ENCODE measurements at places on chromosomes 2 and 18.

DNA sequence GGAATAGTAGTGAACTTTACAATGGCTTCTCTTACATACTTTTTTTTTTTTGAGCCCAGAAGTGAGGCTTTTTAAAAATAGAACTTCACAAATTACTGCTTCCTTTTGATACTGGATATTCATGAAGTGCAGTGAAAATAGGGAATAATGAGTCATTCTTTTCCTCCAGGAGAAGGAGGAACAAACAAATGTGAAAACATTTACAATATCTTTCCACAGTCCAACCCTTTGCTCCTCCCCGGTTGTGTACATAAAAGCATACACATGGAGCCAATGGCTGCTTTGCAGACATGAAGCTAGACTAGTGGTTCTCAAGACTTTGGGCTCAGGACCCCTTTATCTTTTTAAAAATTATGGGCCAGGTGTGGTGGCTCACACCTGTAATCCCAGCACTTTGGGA is 266.9 kb downstream of the GBX2 start:
- DNase-seq, result no peak

GRCh38 chr2:73651591-73652230 is 9.5 kb upstream of the NAT8 start:
- DNase-seq, result no peak

DNA sequence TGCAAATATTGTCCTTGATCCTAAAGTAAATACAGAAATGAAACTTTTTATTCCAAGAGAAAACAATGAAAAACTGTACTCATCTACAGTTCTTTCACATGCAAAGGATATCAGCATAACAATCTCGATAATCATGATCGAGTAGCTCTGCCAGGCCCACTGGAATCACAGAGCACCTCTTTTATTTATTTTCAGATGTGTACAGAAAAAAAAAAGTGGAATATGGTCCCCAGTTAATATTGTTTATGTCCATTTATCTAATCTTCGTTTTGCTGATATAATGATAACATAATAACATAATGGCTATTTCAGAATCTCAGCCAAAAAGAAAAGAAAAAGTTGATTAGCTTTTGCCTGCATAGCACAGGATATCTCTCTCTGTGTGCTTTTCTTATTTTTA is 6.5 kb downstream of the ZNF385B start:
- no peak for DNase-seq

- no peak for DNase-seq
Observed at GRCh38 chr18:37502036-37502435, 63.6 kb downstream of the CELF4 start.

DNA sequence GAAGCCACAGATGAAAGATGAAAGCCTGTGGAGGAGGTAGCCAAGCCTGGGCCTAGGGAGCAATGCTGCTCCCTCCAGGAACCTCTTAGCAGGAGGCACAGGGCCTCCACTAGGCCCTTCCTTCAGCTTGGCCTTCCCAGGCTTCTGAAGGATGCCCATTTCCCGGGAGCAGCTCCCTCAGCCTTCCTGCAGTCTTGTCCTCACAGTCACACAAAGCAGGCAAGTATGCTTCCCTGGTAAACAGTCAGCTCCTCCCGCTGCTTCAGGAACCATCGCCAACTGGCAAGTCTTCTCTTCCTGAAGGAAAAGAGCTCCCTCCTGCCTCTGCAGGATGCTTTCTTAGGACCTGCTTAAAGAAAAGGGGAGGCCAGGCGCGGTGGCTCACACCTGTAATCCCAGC is 53.2 kb downstream of the SMAD7 start:
- no peak for DNase-seq

- no peak for DNase-seq
Observed at GRCh38 chr2:76295762-76296161, 585.0 kb upstream of the GCFC2 start.

DNA sequence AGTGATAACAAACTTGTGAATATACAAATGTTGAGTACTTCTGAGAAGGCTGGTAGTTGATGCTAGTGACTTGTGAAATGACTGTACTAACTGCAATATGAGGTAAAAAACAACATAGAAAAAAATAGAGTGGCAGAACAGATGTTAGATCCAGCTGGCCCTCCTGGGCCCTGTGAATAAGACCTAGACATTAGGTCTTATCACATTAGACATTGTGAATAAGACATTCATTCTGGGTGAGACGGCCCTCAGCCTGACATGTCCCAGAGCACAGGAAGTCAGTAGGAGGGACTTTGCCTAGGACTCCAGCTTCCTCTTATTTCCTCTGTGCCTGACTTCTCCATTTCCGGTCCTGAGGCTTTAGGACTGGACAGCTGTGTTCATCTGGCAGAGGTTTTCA is 22.9 kb downstream of the DOK1 start:
- no peak for DNase-seq

GRCh38 chr2:161625314-161625919 is 1.2 kb downstream of the SLC4A10 start:
- DNase-seq, result no peak

GRCh38 chr18:34809451-34810072 is 99.5 kb downstream of the DTNA start:
- no peak for DNase-seq

GRCh38 chr2:181844551-181845290 is 46.8 kb upstream of the ITPRID2 start:
- DNase-seq, result no peak

GRCh38 chr2:26880910-26881435 is 33.0 kb downstream of the DPYSL5 start:
- DNase-seq, result no peak

- no peak for DNase-seq
Observed at GRCh38 chr2:41379496-41380221, 668.2 kb upstream of the PKDCC start.

GRCh38 chr2:26150243-26150642 is 22.6 kb upstream of the GAREM2 start:
- no peak for DNase-seq

GRCh38 chr2:105856581-105856980 is 111.9 kb downstream of the NCK2 start:
- no peak for DNase-seq

- no peak for DNase-seq
Observed at GRCh38 chr18:2138552-2138951, 432.8 kb downstream of the METTL4 start.

DNA sequence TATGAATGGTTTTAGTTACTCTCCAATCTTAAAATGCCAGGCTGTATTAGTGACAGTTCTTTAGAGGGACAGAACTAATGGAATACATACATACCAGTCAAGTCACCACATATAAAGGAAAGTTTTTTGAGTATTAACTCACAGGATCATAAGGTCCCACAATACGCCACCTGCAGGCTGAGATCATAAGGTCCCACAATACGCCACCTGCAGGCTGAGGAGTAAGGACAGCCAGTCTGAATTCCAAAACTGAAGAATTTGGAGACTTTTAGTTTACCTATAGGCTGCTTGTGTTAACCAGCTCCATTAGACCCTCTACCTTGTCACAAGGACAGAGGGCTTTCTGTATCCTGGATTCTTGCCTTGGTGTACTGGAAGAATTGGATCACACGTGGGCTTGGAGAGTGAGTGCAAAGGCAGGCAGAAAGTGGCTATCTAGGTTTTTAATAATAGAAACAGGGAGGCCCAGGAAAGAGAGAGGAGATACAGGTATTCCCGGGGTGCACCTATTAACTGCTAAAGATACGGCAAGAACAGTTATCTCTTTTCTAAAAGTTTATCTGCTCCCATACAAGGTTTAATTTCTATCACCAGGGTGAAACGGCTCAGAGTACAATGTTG is 234.9 kb upstream of the CYRIA start:
- no peak for DNase-seq

DNA sequence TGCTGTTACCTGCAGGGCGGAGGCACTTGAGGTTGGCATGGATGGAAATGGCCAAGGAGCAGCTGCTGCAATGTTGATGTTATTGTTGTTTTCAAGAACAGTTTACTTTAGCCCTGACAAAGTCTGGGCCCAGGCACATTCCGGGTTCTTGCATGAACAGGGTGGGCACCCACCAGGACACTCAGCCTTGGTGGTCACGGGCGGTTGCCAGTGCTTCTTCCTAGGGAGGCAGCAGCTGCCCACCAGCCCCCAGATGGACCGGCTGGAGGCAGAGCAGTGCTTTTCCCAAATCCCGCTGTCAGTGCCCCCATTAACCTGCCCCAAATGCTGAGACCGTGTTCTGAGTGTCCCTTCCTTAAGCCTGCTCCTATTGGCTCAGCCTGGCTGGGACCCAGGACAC is 38.5 kb upstream of the B3GNT7 start:
- DNase-seq, result no peak

GRCh38 chr2:241036397-241036963 is 38.1 kb downstream of the SNED1 start:
- peak; percentile 67 for DNase-seq

DNA sequence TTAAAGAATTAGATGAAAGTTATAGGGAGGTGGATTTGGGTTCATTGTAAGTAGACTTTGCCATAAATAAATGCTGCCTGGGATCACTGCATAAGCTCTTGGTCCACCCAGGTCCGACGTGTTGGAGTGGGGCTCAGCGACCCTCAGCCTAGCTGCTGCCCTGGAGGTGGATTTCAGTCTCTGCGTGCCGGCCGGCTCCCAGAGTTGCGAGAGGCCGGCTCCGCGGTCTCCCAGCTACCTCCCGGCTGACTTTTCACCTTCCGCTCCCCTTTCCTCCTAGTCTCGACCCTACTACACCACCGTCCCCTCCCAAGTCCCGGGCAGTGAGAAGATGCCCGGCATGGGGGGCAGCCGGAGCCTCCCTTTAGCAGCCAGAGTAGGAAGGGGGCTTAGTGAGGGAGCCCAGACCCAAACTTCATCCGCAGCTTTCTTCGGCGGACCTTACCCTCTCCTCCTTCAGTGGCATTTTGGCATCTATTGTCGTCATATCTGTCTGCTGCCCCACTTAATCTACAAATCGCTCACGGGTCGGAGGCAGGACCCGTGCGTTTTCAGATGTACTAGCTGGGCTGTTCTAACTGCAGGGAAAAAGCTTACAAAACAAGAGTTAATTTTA is 8.1 kb downstream of the EMX1 start:
- no peak for DNase-seq

DNA sequence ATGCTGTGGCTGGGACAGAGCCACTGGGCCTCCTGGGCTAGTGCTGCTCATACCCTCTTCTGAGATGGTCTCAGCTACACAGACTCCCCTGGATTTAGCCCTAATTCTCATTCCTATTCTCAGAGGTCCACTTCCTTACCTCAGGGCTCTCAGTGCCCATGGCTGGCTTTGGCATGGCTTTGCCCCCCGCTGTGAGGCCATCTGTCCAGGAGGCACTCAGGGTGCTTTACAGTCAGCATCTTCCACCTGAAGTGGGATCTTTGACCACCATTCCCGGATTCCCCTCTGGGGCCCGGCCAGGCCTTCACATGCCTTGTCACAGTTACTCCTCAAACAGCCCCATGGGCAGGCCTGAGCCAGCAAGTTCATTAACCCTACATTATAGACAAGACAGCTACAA is 161.8 kb downstream of the CELF4 start:
- DNase-seq, result no peak

GRCh38 chr2:217631115-217631514 is 371.7 kb downstream of the TNS1 start:
- DNase-seq, result no peak

DNA sequence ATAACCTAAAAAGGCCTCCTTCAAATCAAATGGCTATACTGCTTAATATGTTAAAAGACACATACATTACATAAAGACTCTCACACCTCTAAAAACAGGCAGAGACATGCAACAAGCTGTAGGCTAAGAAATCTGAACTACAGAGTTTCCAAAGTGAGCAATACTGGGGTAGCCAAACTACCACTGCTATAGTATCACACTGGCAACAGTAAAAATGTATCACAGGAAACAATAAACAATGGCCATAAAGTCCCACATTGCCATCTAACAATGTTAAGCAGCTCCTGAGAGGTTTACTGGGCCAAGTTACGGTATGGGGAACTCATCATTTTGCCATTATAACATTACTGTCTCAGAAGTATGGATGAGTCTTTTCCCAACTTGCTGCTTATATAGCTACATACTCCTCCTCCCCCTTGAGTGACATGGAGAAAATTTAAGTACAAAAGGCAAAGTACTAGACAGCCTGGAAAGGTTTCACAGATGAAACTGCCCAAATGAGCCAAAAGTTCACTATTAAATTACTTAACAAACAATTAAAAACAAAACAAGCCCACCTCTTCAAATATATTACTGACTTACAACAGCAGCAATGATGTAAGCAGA is 50.3 kb downstream of the SS18 start:
- no peak for DNase-seq

- no peak for DNase-seq
Observed at GRCh38 chr18:7585276-7585670, 18.2 kb downstream of the PTPRM start.

- no peak for DNase-seq
Observed at GRCh38 chr2:178819992-178820391, 12.8 kb upstream of the TTN start.

DNA sequence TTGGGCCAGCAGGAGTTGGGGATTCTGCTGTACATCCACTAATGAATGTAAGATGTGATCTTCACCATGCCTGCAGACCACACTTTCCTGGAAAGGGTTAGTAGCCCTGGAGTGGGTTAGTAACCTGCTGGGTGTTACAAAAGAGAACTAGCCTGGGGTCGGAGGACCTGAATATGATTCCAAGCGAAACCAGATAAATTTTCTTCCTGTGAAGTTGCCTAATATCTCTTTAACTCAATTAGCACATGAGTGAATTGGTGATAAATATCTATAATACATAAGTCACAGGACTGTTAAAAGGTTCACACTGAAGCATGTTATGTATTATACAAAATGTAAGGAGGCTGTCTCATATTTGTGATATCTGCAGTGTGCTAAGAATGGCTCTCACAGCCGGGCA is 291.0 kb downstream of the CNTNAP5 start:
- no peak for DNase-seq

GRCh38 chr2:62941413-62941812 is 109.2 kb upstream of the OTX1 start:
- DNase-seq, result no peak

DNA sequence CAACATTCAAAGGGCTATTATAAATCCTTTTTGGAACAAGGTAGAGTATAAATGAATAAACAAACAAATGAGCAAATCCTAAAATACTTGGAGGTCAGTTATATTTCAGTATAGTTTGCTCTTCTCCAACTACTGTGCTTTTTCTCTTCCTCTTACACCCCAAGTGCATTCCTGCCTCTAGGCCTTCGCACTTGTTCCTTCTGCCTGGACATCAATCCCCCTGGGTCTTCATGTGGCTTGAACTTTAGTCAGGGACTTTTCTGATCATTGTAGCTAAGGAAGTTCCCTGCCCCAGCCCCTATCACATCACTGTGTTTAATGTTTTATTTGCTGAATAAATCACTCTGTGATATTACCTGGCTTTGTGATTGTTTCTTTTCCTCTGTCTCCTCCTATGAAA is 418.2 kb upstream of the HNRNPA3 start:
- no peak for DNase-seq

DNA sequence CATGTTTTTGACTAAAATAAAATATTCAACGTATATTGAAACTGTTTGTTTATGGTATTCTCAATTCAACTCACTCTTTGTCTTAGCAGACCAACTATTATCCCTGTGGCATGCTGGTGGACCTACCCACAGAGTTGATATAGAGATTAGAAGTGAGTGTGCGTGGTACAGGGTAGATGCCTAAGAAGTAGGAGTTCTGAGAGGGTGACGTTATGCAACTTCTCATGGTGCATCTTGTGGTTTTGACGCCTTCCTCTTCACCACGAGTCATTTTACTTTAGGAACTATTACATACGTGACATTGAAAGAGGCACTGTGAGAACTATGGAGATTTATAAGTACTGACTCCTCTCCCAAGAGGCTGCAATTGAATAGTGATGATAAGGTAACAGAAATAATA is 26.6 kb upstream of the NAPG start:
- DNase-seq, result no peak

GRCh38 chr2:67526283-67526682 is 129.2 kb downstream of the ETAA1 start:
- no peak for DNase-seq
